ENCODE measurements at places on chromosomes 7 and 10. TPM values are rescaled to one million over a fixed set of nuclear protein-coding genes. Genes with fewer than 3 reads are reported as not detected.

TMEM196 gene
- total RNA-seq = not detected

SEMA3E gene
- 0.29 TPM for total RNA-seq

VAX1 gene
- not detected for total RNA-seq

DNA2 gene
- total RNA-seq = 5.4 TPM

- DNase-seq = no peak
Observed at GRCh38 chr7:156558198-156558597, 82.4 kb upstream of the RNF32 start.

DNA sequence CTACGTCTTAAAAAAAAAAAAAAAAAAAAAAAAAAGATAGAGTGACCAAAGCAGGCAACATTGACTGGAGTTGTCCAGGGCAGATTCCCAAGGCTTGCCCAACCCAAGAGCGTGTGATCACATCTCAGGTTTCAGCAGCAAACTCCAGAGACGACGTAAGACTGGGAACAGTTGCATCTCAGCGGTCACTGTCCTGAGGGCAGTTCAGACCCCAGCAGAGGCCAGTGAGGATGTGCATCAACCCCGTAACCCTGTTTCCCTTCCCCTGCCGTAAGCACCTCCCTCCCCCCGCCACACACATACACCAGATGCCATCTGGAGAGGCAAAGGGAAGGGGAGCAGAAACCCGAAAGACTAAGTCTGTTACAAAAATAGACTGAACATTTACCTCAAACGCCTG lies 19.3 kb upstream of the TOMM7 start:
- no peak for DNase-seq

DNA sequence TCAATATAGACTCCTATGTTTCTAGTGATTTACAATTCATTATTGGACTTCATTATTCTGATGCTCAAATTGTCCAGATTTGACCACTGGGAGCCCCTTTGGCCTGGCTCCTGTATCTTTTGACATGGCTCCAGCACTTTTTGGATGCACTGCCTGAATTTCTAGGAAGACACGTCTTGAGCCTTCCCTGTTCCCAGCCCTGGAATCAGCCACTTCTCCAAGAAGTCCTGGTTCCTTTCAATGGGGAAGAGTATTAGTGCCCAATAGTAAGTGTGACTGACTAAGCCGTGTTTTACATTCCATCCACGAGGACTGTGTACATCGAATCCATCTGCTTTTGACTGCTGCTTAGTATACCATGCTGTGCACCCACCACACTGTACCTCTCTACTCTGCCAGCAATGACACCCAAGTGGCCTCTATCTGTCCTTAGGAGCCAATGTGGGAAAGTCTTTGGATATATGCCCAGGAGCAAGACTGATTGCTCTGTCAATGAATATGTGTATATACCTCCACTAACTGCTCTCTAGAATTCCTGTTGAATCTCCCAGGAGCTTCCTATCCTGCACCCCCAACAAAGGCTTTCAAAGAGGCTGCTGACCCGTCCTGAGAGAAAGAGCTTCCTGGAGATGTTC lies 23.2 kb upstream of the NPFFR1 start:
- DNase-seq = no peak

- DNase-seq = peak; percentile 53
Observed at GRCh38 chr7:106285855-106286492, 1.2 kb upstream of the NAMPT start.

DNA sequence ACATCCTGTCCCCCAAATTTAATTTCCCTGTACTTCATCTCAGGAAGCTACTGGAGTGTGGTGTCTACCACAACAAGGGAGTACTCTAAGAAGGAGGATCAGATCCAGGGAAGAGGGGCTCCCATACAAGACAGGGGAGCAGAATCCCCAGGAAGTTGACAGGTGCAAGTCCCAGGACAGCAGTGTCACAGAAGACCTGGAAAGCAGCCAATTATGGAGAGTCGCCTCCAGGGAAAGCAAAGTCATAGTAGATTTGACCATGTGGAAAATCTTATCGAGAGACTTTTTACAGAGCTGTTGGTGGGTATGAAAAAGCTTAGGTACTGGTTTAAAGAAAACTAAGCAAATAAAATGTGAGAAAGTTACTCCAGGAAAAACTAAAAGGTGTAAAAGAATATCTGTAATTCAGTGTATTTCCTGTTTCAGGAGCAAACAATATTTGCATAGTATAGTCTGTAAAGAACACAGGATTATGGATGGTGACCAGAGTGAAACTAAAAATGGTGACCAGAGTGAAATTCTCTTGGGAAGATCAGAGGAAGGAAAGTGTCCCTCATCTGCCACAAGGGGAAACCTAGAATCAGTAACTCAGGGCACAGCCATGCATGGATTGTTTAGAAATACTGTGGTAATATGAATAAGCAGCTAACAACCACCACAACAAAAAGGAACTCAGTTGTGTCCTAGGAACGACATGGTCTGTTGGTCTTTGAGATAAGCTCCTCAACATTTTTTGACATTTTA lies 44.5 kb downstream of the LANCL2 start:
- no peak for DNase-seq

GRCh38 chr7:130791746-130792145 lies 57.7 kb upstream of the KLF14 start:
- DNase-seq = no peak

GRCh38 chr10:110239892-110240291 lies 32.5 kb downstream of the MXI1 start:
- DNase-seq = no peak

DNA sequence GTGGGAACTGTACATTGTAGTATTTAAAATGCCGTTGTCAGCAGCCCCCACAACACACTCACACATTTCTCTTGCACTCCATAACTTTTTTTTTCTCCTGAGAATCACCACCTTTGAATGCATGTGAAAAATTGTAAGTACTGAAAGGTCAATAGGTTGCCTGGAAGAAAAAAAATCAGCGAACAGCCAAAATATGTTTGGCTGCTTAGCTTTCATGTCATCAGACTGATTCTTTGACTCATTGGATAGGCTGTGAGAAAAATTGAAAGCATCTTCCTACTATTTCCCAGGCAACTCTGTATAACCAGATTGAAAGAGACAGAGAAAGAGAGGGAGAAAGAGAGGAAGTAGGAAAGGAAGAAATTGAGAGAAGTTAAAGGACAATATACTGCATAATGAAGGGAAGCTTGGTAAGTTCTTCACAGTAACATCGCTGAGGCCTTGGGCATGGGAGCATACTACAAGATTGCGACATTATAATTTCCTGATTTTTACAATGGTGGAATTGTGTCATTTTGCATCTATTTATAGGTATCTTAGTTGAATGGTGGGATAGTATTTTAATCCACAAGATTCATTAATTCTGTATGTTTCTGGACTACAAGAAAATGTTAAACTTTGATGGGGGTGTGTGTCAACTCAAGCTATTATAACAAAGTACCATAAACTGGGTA lies 249.3 kb upstream of the KCND2 start:
- no peak for DNase-seq

- peak; percentile 94 for DNase-seq
Observed at GRCh38 chr10:12605580-12606405, 256.4 kb downstream of the CAMK1D start.

- peak; percentile 94 for DNase-seq
Observed at GRCh38 chr10:47374611-47375536, 9.2 kb downstream of the ZNF488 start.

DNA sequence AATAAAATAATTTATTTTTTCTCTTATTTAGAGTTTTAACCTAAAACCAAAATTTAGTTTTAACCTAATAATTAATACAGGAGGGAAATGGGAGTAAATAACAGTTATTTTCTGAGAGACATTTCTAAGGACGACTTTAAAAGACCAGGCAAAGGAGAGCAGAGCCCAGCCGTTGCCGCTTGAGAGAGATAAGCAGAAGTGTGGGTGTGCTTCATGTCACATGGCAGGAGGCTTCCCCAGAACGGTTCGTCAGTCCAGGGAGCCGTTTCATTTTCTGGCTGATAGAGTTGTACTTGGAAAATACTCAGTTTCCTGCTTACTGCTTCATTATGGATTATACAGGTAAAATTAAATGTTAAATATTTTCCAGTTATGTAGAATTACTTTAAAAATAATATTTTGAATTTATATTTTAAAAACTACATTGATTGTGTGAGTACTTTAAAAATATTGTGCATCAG lies 61.4 kb downstream of the ST7 start:
- DNase-seq = no peak

- DNase-seq = no peak
Observed at GRCh38 chr10:96570983-96571964, 15.5 kb downstream of the TM9SF3 start.
